ENCODE measurements at places on chromosomes 7 and 10.

DNA sequence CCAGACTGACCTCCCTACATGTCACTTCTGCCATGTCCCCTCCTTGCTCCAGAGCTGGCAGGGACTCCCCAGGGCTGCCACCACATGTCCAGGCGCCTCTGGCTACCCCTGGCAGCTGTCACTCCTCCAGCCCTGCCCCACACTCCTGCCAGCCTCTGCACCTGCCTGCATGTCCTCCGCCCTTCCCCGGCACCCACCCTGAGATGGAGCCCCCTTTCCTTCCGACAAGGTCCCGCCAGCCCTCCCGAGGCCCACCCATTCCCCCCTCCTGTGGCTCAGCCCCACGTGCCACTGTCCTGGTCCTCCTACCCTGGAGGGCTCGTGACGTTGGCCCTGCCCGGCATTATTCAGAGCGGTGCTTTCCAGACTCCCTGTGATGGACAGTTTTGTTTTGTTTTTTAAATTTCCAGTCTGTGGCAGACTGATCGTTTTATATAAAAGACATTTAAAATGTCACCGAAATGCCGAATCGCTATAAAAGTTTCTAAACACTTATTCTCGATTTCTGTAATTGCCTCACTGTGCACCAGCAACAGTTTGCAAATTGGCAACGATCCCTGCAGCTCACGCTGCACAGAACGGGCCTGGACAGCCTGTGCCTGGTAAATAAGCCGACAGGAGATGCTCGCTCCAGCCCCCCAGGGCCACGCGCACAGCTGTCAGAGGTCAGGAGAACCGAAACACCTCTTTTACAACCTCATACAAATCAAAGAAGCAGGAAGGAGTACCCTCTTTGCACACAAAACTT lies 111.1 kb upstream of the SH2B2 start:
- DNase-seq = no peak

- no peak for DNase-seq
Observed at GRCh38 chr7:136139417-136139816, 162.3 kb upstream of the MTPN start.

- no peak for DNase-seq
Observed at GRCh38 chr7:64277630-64278029, 36.1 kb upstream of the ZNF736 start.

- no peak for DNase-seq
Observed at GRCh38 chr7:70574970-70575799, 556.8 kb upstream of the GALNT17 start.

GRCh38 chr7:40582539-40582938 lies 447.7 kb downstream of the SUGCT start:
- no peak for DNase-seq

- no peak for DNase-seq
Observed at GRCh38 chr10:76675951-76676587, 961.5 kb downstream of the KCNMA1 start.

DNA sequence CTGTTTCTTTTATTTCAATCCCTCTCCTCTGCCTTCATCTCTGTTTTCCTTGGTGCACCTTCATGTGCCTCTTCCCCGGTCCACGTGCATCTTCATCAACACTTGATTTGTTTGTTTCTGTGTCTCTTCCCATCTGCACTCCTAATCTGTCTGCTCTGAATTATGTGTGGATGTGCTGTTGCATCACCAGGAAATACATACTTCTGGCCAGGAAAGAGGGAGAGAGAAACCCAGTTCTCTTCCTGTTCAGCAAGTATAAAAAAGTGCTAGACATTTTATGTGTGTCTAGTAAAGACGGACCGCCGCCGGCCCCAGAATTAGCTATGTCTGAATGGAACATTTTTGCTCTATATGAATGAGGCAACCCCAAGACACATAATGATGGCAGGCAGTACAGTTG lies 93.8 kb downstream of the CALD1 start:
- no peak for DNase-seq

DNA sequence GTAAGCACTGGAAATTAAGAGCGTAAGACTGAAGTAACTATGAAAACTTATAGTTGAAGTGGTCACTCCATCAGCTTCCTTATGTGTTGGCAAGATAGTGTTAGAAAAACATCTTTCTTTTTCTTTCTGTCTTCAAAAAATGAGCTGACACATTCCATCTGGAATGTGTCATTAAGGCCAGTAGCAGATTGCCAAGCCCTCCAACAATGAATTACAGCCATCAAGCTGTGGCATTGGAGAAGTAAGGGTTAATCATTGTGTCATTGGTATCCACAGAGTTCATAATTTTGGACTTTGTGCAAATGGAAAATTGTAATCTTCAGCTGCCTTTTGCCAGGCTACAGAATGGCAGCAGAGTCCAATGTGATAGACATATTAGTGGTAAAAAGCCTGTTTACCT lies 926.3 kb downstream of the NRG3 start:
- no peak for DNase-seq

GRCh38 chr7:11726794-11727155 lies 105.2 kb downstream of the THSD7A start:
- no peak for DNase-seq

DNA sequence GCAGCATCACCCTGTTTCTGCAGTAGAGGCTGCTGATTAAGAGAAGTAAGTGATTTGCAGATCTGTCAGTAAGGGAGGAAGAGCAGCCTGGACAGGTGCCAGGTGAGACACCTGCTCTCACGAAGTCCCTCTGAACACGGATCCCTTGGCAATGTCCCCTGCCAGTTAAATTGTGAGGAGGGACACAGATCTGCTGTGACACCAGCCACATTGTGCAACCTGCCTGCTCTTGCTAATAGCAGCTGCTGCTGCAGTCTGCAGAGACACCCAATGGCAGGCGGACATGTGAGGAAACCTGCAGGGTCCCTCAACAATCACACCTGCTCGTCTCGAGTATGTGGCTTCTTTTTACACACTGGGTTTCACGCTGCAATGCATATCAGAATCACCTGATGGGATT lies 31.9 kb downstream of the ANXA11 start:
- no peak for DNase-seq

DNA sequence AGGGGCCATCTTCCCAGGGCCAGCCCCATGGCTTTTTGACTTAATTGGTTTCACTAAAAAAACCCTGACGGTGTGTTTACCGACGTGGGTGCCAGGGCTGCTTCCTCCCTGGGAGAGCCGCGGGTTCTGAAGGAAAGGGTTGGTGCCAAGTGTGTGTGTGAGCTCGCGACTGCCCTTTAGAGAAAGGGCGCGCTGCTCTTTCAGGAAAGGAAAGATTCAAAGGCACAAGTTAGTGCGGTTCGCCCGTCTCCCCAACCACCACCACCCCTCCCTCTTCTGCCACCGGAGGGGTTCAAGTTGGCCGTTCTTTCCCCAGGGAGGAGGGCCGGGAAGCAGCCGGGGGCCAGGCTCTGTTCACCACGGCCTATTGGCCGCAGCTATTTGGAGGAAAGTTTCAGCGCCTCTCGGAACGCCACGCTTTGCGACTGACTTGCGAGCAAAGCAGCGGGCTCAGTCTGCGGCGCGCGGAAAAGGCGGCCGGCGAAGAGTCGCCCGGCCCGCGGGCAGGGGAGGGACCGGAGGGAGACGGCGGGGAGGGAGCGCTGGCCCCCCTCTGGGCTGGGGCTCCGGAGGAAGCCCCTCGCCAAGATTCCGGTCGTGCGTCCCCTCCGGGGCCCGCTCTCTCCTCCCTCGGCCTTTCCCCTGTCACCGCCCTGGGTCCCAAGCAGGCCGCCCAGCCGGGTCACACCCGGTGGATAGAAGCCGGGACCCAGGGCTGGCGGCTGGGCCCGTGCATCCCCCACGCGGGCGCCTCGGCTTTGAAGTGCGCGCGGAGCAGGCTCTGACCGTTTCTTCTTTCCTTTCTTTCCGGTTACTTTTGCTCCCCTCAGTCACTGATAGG lies 165.9 kb upstream of the PPP1R3A start:
- no peak for DNase-seq

DNA sequence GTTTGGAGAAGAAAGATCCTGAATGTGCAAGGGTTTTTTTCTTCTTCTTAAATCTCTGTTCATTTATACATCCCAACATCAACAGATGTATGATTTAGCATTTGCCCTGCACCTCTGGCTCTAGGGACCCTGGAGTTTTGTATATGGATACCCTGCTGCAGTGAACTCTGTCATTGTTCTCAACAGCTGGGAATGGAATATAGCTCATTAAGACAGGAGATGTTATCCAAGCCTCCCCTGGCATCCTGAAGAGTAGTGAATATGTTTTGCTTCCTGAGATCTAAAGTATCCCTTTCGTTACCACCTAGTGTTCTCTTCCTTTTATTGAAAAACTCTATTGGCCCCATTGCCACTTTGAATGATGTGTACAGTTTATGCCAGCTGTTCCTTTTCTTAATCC lies 275.9 kb downstream of the EXOC4 start:
- no peak for DNase-seq

DNA sequence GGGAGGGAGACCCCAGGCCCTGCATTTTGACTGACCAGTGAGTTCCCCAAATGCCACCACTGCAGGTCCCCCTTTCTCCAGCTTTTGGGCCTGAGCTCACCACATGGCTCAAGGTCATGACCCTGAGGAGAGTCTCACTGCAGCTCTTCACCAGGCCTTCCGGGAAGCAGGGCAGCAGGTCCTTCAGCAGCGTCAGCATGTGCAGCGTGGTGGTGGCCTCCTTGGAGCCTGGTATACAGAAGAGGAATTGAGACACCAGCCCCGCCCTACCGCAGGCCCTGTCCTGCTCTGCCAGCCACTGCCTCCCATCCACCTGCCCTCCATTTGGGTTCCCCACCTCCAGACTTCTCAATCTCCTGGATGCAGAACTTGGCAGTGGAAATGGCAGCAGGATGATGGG lies 13.0 kb downstream of the RRP12 start:
- no peak for DNase-seq

DNA sequence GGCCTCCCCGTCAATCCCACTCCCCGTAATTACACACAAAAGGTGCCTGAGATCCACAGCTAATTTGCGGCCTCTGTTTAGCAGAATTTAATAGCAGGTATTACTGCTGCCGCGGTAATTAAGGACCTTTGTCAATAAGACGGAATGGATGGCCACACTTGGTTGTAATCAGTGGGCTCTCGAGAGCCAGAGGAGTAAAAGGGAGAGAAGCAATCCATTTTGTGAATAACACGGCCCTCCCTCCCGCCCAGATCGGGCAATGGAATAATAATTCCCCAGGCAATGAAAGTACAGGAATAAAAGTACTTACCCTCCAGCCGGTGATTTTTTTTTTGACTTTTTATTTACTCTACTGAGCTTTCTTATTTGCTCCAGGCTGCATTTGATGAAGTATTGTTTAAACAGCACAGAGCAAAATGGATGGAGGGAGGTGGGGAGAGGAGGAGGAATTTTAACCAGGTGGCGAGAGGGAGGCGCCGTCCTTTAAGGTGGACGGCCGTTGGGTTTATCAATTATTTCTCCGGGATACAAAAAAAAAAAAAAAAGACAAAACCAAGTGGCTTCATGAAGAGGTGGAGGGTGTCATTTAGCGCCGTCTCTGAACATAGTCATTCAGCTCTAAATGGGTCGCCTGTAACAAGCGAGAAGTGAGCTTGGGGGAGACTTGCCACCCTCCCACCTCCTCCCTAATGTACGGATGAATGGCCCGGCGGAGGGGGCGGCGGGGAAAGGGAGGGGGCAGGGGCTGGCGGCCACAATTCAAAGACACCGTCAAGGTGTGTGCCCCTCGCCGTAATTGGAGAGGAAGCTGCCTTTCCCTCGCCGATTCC lies 120.3 kb downstream of the BUB3 start:
- DNase-seq = no peak

- DNase-seq = no peak
Observed at GRCh38 chr7:69129951-69130350, 468.3 kb upstream of the AUTS2 start.

- DNase-seq = no peak
Observed at GRCh38 chr10:123926401-123927264, 35.0 kb upstream of the CPXM2 start.

DNA sequence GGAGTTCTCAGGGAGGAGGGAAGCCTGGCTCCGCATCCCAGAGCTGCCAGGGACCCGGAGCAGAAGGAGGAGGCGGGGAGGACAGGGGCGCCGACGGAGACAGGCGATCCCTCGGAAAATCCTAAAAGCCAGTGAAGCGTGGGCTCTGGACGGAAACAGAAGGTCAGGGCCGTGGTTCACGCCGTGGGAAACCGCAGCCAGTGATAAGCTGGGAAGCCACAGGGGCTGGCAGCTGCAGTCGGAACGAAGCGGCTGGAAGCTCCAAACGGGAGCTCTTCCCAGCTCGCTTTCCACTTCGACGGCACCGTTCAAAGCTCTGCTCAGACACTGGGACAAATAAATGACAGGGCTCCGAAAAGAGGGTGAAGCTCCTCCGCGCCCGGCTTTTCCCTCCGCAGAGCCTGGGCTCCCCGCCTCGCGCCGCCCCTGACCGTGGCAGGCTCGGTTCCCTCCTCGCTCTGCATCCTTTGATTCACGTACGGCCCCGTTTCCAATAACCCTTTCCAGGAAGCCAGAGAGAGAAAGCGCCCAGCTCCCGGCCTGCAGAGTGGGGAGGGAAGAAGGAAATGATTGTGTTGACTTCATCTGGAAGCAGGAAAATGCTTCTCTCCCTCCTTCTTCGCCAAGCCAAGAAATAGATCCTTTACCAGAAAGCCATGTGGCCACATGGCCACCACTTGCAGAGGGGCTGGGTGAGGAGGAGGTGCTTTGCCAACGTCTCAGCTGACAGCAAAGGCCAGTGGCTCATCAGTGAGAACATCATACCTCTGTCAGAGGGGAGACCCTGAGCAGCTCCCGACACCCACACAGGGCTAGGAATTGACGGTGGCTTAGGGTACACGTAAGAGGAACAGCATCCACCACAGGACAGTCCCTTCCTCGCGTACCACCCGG lies 57.4 kb downstream of the ADRB1 start:
- no peak for DNase-seq

GRCh38 chr10:5499493-5500140 lies at the start of gene CALML5:
Gene CALML5 (minus strand): TSS chr10:5499570. CDS start chr10:5499438, 132 bp downstream.
- no peak for DNase-seq

- no peak for DNase-seq
Observed at GRCh38 chr10:6702030-6702429, 122.0 kb upstream of the PRKCQ start.

DNA sequence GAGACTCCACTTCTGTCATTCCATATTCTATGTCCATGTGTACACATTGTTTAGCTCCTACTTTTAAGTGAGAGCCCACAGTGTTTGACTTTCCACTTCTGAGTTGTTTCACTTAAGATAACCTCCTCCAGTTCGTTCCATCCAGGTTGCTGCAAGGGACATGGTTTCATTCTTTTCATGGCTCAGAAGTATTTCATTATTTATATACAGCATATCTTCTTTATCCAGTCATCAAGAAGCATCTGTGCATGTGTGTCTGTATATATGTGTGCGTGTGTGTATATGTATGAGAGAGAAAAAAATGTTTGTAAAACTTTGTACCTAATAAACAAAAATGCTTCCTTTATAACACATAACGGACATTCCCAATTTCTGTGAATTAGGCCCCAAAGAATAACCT lies 6.2 kb downstream of the SEC61A2 start:
- DNase-seq = no peak

- no peak for DNase-seq
Observed at GRCh38 chr10:43794181-43794815, 145.6 kb upstream of the ZNF32 start.

GRCh38 chr10:46292573-46293023 lies 5.8 kb downstream of the ANTXRL start:
- no peak for DNase-seq

Data from iPS DF 19.7 (cell line).